Kidney (tissue), 22 donors: ENCODE measurements at places on chromosomes 5 and 9. TPM values are rescaled to one million over a fixed set of nuclear protein-coding genes. Genes with fewer than 3 reads are reported as not detected.

DNA sequence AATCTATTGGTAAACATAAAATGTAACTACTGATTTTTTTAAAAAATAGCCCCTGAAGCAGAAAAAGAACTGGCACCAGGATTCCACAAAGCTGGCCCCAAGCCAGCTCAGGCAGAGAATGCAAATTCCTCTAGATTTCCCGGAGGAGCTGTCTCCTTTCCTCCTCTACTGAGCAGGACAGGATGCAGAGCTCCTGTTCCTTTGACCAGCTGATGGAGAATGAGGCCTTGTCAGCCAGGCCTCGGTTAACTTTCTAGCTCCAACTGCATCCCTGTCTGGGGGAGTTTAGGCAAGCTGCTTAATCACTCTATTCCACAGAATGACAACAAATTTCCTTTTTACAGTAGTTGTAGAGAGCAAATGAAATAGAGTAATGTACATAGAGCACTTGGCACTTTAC is 155.5 kb downstream of the GNAQ start:
- DNase-seq, result no peak

- DNase-seq, result no peak
These were observed 69.5 kb downstream of the PRR16 start for GRCh38 chr5:120533581-120533980.

DNA sequence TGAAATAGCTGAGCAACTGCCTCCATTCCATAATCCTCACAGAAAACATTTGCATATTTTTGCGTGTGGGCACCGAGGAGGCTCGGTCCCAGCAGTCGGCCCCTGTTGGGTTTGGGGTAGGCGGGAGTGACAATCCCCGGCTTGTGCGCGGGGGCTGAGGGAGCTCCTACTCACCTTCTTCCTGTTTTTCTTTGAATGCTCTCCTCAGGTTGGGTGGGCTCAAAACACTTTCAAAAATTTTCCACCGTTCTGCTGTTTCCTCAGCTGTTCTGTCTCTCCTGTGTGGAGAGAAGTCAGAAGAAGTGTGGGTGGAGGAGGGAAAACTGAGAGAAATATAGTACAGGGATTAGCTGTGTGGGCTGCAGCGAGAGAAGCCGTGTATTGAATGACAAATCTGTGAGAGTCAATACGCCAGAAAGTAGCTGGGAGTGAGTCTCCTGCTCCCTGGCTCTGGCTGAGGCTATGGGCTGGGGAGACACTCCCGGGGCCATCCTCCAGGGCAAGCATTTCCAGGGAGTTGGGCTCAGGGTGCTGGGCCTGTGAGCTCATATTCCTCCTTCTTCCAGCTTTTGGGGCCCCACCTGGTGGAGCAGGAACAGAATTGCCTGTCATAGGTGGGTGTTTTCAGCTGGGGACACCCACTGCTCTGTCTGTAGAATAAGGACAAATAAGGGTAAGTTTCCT is 84.7 kb downstream of the CMYA5 start:
- DNase-seq, result peak; percentile 54

GRCh38 chr9:70131296-70131695 is 87.6 kb downstream of the MAMDC2 start:
- no peak for DNase-seq

GRCh38 chr9:32866273-32866672 is 82.9 kb downstream of the TMEM215 start:
- no peak for DNase-seq

DNA sequence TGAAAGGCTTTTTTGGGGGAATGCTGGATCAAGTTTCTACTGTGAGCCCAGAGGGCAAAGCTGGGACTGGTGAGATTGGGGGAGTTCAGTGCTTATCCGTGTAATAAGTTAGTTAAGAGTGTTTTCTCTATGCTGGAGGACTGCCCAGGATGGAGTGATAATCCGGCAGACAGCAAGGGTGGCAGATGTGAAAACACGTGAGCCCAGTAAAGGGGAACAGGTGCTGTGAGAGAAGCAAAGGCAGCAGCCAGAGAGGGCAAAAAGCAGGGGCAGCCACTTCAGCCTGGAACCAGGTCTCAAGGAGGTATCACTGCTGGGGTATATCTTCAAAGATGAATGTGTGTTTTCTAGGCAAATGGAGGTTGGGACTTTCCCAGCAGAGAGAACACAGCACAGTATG is 53.9 kb downstream of the GALNT10 start:
- DNase-seq, result no peak

DNA sequence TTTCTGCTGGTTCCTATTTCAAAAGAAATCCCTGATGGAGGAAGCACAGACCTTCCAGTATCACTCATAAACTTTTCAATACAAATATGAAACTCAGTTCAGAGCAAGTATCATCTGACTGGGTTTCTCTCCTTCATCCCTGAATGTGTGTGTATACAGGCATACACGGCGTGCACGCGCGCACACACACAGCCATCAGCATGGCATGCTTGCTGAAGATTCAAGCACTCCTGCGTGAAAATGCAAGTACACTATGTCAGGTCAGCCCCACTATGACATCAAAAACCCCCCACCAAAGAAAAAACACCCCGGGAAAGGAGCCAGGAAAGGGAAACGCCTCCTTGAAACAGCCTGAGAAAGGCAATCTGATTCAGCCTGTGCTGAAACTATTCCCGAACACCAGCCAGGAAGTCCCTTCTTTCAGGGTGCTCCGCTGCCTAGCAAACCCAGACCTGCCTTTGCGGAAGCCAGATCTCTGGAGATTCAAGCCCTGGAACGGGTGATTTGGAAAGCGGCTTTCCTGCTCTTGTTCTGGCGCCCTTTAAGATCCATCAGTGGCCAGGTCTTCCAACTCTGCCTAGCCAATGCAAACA is 831 bp downstream of the KLHL3 start:
- DNase-seq, result peak; percentile 50

DNA sequence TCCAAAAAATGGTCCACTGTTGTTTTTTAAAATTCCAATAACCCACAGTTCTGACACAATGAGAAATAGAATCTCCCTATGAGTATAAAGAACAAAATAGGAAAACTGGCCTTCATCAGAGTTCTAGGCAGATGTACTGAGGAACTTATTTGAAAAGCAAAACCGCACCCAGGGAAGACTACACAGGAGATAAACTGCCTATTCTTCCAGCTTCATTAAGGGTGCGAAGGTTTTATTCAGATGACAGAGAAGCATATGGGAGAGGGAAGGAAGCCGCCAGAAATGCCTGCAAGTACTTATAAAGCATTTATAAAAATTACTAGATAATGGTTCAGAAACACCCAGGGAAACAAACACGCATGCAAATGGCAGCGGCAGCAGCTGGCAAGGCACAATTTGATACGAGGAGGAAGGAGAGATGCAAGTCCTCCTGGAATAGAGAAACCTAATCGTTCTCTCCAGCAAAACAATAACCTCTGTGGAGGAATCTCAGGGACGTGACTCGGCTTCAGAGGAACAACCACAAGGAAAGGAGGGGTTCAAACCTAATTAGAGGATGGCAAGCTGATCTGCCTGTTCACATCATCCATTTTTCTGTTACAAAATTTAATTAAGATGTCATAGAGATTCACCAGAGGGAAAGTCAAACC is 9.0 kb downstream of the TTLL11 start:
- no peak for DNase-seq

DNA sequence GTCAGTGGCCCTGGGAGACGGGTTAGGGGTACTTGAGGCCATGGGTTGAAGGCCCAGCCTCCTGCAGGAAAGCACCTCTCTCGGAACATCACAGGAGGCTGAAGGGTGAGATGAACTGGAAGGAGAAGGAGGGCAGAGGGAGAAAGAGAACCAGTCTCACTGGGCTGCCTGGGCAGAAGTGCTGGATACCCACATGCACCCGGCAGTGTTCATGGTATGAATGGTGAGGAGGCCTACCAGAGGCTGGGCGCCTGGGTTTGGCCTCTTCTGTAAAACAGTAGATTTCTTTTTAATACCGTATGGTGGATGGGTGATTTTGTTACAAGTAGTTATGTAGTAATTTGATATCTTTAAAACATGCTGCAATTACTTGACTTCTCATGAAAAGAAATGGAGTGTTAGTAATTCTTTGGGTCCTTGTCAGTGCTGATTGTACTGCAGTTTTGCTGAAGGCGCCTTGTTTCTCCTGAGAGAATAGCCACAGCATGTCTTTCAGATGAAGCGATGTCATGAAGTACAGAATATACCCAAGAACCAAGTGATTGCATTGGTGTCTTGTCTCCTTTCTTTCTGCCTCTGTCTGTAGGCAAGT is 258.6 kb downstream of the FANCC start:
- DNase-seq, result no peak

DNA sequence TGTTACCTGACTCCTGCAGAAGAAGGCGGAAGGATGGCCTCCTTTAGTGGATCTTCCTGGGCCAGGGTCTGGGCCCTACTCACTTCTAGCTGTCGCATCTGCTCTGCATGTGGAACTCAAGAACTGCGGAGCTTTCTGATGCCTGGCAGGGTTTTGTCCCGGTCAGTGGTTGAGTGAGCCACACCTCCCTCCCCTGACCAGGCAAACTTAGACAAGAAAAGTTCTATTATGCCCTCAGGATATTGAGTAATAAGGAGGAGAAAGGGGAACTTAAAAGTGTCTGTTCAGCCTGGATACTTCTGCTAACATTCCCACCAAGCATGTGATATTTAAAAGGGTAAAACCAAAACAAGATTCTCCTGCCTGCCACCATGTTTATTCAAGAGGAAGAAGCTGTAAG is at the start of gene FYB1:
Gene FYB1 (minus strand): TSS at position 127 of the 400 bp plus-strand sequence. CDS start 16,603 bp downstream, outside the sequence.
- DNase-seq, result peak; percentile 44

DNA sequence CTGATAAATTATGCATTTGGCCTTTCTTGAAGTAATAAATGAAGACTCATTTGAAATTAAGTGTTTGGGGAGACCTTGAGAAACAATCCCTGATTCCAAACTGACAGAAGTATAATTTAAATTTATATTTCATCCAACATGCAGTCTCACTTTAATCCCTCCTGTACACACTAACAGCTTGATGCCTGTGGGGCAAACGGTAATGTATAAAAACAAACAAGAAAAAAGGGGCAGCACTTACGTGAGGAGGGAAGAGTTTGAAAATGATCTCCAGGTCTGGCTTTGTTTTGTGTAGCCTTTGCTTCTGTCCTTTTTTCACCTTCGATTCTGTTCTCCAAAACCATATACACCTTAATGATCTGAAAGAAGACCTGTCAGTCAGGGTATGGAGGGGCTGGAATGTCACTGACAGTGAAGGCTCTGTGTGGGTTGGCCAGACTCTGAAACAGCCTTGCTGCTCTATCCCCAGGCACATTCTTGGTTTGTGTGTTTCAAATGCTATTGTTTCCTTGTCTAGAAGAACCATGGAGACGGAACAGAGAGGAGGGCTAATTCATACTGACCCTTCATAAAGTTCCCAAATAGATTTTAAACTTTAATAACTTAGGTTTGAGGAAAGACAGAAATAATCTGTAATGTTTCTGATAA is 338.2 kb upstream of the WWC1 start:
- no peak for DNase-seq

DNA sequence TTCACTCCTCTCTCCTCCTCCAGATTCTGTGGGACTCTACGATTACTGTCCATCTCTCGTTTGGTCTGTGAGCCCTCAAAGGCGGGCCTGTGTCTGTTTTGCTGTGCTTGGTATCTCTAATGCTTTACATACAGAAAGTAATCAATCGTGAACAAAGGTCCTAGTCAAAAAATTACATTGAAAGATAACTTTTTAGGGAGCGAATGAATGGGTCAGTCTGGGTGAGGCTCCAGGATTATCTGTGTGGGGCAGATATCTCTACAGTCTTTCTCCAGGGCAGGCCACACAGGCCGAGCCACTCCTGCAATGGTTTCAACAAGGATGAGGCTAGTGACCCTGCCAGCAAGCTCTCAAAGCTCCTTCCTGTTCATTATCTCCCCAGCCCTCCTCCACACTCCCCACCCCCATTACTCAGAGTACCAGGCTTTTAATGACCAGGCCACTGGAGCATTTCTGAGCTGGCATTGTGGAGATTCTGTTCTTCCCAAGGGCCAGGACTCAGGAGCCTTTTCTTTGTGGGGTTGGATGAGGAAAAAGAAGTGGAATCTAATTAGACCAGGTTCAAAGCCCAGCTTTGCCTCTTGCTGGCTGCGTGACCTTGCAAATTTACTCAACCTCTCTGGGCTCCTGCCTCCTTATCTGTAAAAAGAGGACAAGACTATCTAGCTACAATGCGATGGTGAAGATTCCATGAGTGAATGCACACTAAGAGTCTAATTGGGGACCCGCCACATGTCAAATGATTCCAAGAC is 10.2 kb downstream of the CORO2A start:
- DNase-seq, result no peak

- no peak for DNase-seq
These were observed 58.2 kb downstream of the GTF3C4 start for GRCh38 chr9:132728497-132728896.

DNA sequence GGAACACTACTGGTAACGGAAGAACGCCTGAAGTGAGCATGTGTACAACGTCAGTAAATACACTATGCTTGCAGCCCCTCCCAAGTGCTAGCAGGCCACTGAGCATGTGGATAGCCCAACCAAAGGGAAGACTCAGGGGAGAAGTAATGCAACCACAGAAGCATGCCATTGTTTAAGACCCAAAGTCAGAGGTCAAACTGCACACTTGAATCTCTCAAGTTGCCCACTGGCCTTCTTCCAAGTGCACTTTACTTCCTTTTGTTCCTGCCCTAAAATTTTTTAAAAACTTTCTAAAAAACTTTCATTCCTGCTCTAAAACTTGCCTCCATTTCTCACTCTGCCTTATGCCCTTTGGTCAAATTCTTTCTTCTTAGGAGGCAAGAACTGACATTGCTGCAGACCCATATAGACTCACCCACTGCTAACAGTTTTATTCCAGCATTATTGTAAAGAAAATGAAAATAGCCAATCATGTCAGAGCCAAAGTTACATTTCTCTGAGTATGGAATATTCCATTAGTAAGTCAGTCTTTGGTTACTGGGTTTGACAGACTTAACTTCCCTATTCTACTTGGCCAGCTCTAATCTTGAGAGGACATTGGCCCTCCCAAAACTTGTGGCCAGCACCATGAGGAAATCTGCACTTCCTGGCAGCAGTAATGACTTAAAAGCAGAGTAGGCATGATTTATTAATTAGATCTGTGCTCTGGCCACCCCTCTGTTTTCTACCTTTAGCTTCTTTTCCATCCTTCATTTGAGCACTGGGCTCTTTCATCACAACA is 76.9 kb downstream of the TSSK1B start:
- DNase-seq, result no peak

- DNase-seq, result no peak
These were observed 45.7 kb downstream of the DPYSL3 start for GRCh38 chr5:147464211-147464610.

- no peak for DNase-seq
These were observed 76.3 kb downstream of the CACNA1B start for GRCh38 chr9:137953683-137954438.

DNA sequence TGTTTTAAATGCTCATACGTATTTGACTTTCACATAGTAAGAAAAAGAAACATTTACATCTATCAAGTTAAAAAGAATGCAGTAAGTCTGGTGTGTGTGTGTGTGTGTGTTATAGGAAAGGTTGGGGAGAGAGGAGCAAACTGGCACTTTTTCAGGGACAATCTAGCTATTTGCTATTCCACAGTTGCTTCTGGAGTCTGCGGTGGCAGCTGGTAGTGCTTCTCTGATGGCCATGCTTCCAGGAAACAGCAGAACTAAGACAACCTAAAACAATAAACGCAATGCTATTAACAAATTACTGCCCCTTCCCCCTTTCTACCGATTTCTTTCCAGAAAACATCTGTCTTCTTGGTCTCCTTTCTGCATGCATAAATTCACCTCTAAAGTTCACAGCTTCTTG is 70.0 kb upstream of the CDH10 start:
- DNase-seq, result no peak

- no peak for DNase-seq
These were observed 15.7 kb upstream of the C5orf34 start for GRCh38 chr5:43530648-43531047.

Gene CAMK2A
- 0.28 TPM for total RNA-seq

Gene EFNA5
- total RNA-seq, result 54.4 TPM

Gene GAS1
- 8.2 TPM for total RNA-seq

Gene TYRP1
- 0.41 TPM for total RNA-seq

Gene ACTBL2
- total RNA-seq, result 0.13 TPM

Gene CREB3
- total RNA-seq, result 40.5 TPM

Gene DND1
- total RNA-seq, result 1.0 TPM

Gene ANKRD18B
- 0.72 TPM for total RNA-seq
